ENCODE measurements at places on chromosomes 5 and 9. TPM values are rescaled to one million over a fixed set of nuclear protein-coding genes. Genes with fewer than 3 reads are reported as not detected.

Gene ZFR
- total RNA-seq = 89.0 TPM

DNA sequence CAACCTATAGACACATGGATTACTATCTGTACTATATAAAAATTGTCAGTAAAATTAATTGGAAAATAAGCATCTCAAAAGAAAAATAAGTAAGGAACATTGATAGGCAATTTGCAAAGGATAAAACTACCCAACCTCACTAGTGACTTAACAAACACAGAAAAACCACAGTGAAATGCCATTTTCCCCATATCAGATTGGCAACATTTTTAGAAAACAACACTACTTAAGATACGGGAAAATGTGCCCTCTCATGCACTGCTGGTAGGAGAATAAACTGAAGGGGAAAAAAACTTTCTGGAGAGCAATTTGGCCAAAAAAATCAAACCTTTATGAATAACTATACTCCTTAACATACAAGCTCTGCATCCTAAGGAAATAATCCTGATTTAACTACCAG lies 254.0 kb downstream of the DEPDC1B start:
- DNase-seq = no peak
- no peaks in the 10 kb centered on the region for H3K4me1 ChIP-seq
- H3K27me3 ChIP-seq = no peaks in the 10 kb centered on the region
- no peak overlapping the region for H3K27ac ChIP-seq

GRCh38 chr5:31614151-31615020 lies 24.5 kb upstream of the PDZD2 start:
- DNase-seq = no peak
- no peaks in the 10 kb centered on the region for H3K36me3 ChIP-seq
- H3K4me3 ChIP-seq = no peak overlapping the region
- H3K4me1 ChIP-seq = no peaks in the 10 kb centered on the region

GRCh38 chr9:28799876-28800275 lies 1226.6 kb upstream of the C9orf72 start:
- no peaks in the 10 kb centered on the region for H3K27me3 ChIP-seq
- H3K27ac ChIP-seq = no peak overlapping the region
- no peak overlapping the region for H3K4me3 ChIP-seq

DNA sequence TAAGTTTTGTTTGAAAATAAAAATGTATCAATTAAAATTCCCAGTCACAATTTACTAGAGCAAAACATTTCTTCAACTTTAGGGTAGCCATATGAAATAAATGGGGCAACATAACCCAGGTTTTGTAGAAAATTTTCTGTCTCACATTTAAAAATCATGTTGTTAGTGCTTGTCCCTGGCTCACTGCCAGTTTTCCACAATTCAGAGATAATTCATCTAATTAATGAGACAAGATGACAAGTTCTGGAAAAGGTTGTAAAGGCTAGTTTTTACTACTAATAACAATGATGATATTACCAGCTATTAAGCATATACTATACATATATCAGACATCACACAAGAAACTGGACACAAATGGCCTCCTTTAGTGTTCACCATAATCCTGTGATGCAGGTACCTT lies 45.9 kb downstream of the MEGF9 start:
- H3K36me3 ChIP-seq = no peaks in the 10 kb centered on the region
- no peak for DNase-seq
- no peak overlapping the region for H3K27ac ChIP-seq
- H3K4me3 ChIP-seq = no peak overlapping the region
- peaks cover 6% of the 10 kb centered on the region for H3K4me1 ChIP-seq

All from gastrocnemius medialis (tissue), 4 donors.